Hepatocyte (in vitro differentiated cells): ENCODE measurements at places on chromosomes 6 and 20. TPM values are rescaled to one million over a fixed set of nuclear protein-coding genes. Genes with fewer than 3 reads are reported as not detected.

- H3K36me3 ChIP-seq = no peaks in the 10 kb centered on the region
- peaks cover 16% of the 10 kb centered on the region for H3K4me1 ChIP-seq
- H3K27ac ChIP-seq = peak overlapping the region; percentile 68
- H3K27me3 ChIP-seq = no peaks in the 10 kb centered on the region
Observed at GRCh38 chr6:56897789-56898529, 56.9 kb upstream of the BEND6 start.

GRCh38 chr6:137951064-137951597, 84.1 kb downstream of the TNFAIP3 start:
- no peaks in the 10 kb centered on the region for H3K27me3 ChIP-seq
- no peak overlapping the region for H3K27ac ChIP-seq
- DNase-seq = no peak
- no peaks in the 10 kb centered on the region for H3K36me3 ChIP-seq
- no peaks in the 10 kb centered on the region for H3K4me1 ChIP-seq

GRCh38 chr6:149285626-149286025, 31.9 kb upstream of the TAB2 start:
- H3K4me1 ChIP-seq = no peaks in the 10 kb centered on the region
- no peaks in the 10 kb centered on the region for H3K36me3 ChIP-seq
- DNase-seq = no peak
- H3K4me3 ChIP-seq = no peak overlapping the region

DNA sequence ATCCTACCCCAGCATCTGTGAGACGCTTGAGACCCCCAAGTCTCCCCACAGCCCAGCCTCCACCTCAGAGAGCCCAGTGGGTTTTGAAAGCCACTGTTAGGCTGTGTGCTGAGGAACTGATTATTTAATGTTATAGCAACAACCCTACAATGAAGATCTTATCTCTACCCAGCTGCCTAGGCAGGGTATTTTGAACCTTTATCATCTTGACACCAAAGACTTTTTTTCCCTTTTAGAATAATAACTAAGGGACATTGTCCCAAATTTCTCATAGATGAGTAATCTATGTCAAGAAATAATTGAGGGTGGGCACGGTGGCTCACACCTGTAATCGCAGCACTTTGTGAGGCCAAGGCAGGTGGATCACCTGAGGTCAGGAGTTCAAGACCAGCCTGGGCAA, 26.2 kb downstream of the HM13 start:
- no peak for DNase-seq
- no peak overlapping the region for H3K27ac ChIP-seq
- peaks cover 9% of the 10 kb centered on the region for H3K4me1 ChIP-seq
- H3K4me3 ChIP-seq = no peak overlapping the region

Gene REV3L
- 29.4 and 37.2 TPM in 2 replicates for total RNA-seq

DNA sequence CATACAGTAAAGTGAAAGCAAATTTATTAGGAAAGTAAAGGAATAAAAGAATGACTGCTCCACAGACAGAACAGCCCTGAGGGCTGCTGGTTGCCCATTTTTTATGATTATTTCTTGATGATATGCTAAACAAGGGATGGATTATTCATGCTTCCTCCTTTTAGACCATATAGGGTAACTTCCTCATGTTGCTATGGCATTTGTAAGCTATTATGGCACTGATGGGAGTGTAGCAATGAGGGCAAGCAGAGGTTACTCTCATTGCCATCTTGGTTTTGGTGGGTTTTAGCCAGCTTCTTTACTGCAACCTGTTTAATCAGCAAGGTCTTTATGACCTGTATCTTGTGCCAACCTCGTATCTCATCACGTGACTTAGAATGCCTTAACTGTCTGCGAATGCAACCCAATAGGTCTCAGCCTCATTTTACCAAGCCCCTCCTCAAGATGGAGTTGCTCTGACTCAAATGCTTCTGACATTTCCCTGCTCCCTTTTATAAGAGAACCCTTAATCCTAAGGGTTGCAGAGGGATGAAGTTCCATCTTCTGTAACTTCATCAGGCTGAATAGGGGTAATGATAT, 280.1 kb upstream of the RGS17 start:
- no peaks in the 10 kb centered on the region for H3K27me3 ChIP-seq
- DNase-seq = no peak
- no peaks in the 10 kb centered on the region for H3K4me1 ChIP-seq
- no peak overlapping the region for H3K4me3 ChIP-seq

Gene SYCP2
- 1.5 and 1.7 TPM in 2 replicates for total RNA-seq

GRCh38 chr20:21515300-21516179, 1.7 kb upstream of the NKX2-2 start:
- no peak for DNase-seq
- no peaks in the 10 kb centered on the region for H3K36me3 ChIP-seq
- H3K27ac ChIP-seq = no peak overlapping the region
- H3K4me3 ChIP-seq = no peak overlapping the region
- H3K27me3 ChIP-seq = peaks cover 99% of the 10 kb centered on the region
- peaks cover 22% of the 10 kb centered on the region for H3K4me1 ChIP-seq

DNA sequence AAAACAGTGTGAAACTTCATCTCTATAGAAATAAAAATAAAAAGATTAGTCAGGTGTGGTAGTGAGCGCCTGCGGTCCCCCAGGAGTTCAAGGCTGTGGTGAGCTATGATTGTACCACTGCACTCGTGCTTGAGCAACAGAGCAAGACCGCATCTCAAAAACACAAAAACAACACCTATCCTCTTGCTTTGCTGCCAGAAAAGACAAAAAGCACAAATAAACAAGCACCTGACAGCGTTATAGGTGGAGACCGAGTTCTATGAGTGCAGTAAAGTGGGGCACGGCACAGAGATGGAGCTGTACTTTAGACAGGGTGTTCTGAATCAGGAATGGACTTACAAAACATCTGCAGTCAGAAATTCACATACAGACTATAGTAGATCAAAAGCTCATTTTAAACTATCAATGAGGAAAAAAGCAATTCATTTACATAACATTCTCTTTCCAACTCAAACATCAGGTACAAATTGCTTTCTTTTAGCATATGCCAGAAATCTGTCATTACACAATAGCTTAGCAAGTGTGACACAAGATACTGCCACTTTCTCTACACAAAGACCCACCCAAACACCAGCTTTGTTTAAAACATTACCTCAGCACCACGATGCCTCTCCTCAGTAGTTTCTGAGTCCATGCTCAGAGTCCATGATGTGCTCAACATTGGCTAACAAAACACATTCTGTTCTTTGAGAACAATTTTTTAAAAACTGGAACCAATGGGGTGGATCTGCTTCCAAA, 10.1 kb downstream of the EZR start:
- no peak overlapping the region for H3K4me3 ChIP-seq
- H3K36me3 ChIP-seq = peaks cover 5% of the 10 kb centered on the region
- no peaks in the 10 kb centered on the region for H3K27me3 ChIP-seq
- DNase-seq = no peak

GRCh38 chr6:3578981-3579380, 122.1 kb upstream of the SLC22A23 start:
- no peak overlapping the region for H3K27ac ChIP-seq
- no peak overlapping the region for H3K4me3 ChIP-seq
- H3K36me3 ChIP-seq = no peaks in the 10 kb centered on the region
- no peak for DNase-seq
- no peaks in the 10 kb centered on the region for H3K4me1 ChIP-seq

Gene SPATS1
- total RNA-seq = not detected in 2 replicates

- H3K27me3 ChIP-seq = no peaks in the 10 kb centered on the region
- H3K4me1 ChIP-seq = peaks cover 40% of the 10 kb centered on the region
- H3K36me3 ChIP-seq = no peaks in the 10 kb centered on the region
- no peak for DNase-seq
- H3K27ac ChIP-seq = peak overlapping the region; percentile 88
- no peak overlapping the region for H3K4me3 ChIP-seq
Observed at GRCh38 chr20:45780159-45780558, 11.5 kb downstream of the WFDC3 start.
